RCC 7860 (cell line): ENCODE measurements at places on chromosomes 12 and 14.

GRCh38 chr14:55339770-55340169 is 68.5 kb downstream of the FBXO34 start:
- no peak for DNase-seq

DNA sequence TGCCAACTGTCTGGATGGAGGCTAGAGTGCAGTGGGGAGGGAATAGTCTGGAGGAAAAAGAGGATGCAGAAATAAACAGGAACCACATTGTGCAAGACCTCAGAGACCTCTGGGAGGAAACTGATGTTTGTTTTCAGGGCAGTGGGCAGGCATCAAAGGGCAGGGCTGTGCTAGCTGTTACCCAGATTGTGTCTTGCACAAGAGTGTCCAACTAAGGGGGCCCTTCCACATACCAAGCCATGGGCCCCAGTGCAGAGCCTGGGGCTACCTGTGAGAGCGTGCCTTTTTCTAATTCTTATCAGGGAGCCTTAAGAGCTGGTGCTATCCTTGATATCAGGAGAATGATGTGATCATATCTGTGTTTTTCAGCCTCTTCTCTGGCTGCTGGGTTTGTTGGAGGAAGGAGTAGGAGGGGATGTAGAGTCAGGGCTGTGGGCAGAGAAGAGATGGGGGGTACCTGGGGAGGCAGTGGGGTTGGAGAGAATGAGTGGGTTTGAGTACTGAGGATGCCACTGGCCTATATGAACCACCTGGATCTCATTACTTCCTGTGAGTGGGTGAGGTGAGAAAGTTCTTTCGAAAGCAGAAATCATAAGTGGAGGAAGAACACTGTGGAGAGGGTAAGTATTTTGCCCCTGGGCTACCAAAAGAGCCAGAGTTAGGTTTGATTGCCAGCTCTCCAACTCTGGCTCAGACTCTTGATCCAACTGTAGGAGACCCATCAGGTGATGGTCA is 259.2 kb upstream of the CRY1 start:
- no peak for DNase-seq

DNA sequence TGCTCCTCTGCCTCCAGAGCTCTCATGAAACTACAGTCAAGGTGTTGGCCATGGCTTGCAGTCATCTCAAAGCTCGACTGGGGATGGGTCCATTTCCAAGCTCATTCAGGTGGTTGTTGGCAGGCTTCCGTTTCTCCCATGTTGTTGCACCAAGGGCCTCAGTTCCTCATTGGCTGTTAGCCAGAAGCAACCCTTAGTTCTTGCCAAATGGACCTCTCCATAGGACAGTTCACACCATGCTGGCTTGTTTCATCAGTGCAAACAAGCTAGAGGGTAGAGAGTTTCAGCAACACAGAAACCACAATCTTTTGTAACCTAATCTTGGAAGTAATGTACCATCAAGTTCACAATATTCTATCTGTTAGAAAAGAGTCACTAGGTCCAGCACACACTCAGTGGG is 22.7 kb upstream of the PPM1A start:
- DNase-seq, result no peak

DNA sequence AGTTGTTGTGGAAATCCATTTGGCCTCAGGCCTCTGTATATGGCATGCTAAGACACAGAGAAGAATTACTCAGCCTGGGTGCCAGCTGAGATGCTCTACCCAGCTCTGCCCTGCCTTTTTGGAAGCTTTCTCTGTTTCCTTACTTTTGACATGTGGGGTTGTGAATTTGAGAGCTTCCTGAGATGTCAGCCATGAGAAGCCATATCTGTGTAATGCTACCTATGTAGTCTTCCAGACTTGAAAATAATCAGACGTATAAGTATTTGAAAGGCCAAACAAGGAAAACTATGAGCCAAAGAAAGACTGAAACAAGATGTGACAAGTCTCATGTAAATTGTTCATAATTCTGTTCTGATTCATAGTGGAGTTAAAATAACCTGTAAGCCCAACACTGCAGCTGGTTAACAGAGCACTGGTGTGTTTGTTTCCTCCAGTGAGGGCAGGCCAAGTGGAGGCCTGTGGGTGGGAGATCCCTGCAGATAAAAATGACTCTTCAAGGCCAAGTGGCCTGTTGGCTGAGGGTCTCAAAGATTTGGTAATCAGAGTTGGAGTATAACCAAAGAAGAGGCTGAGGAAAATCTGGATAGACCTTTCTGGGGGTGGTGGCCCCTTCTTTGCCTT is 94.0 kb downstream of the TMX1 start:
- DNase-seq, result no peak

DNA sequence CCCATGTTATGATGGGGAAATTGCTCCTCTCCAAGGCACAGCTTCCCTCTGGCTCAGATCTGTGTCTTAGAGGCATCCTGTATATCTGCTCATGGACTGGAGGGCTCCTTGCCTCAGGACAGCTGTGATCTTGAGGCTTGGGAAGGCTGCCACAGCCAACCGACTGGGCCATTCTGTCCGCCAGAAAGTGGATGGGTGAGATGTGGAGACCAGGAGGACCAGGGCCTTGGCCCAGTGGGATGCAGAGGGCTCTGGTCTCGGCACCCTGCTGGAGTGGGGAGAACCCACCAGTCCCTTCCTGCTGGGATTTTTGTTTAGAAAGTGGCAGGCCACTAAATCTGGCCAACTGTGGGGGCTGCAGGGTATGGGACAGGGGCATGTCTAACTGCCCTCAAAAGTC is 148.6 kb downstream of the CALM1 start:
- no peak for DNase-seq

GRCh38 chr12:14366209-14367039 is 942 bp downstream of the ATF7IP start:
- peak; percentile 32 for DNase-seq

DNA sequence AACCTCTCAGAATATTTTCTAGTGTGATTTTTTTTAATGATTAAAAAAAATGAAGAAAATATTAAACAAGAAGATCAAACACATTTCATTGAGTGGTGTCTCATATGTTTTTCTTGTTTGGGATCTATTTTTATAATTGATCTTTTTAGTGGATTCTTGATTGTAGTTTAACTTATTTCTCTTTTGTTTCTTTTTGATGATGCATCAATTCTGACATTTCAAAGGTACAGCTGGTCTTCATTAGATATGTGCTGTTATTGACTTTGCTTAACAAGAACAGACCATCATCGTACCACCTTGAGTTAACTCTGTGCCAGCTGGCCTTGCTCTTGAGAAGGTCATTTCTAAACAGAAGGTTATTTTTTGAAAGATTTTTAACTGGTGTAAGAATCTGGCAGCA is 45.8 kb upstream of the FGD4 start:
- no peak for DNase-seq

GRCh38 chr12:130704606-130705005 is 11.5 kb downstream of the RIMBP2 start:
- DNase-seq, result no peak

DNA sequence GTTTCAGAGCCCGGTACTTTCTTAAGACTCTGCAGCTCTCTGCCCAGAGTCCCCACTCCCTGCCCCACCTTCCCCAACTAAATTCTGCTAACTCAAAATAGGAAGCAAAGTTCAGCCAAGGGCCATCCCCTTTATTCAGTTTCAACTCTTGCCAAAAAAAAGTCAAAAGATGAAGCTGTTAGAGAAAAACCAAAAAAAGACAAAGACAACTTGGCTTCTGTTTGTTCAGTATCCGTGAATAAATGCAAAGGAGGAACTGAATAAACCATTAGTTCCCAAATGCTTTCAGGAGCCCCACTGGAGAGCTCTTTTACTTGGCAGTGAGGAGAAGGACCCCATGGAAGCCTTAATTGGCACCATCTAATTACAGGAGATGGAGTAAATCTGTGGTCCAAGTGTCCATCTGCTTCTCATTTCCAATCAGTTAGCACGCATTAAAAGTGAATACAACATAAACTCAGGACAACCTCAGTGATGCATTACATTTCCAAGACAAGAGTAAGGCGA is 155.4 kb upstream of the GZMB start:
- DNase-seq, result no peak

GRCh38 chr14:30214461-30215090 is 286.9 kb upstream of the PRKD1 start:
- DNase-seq, result peak; percentile 4

GRCh38 chr12:18690653-18691052 is 47.2 kb downstream of the PLCZ1 start:
- DNase-seq, result peak; percentile 94

- peak; percentile 42 for DNase-seq
Observed at GRCh38 chr14:105026033-105026785, 5.3 kb upstream of the CDCA4 start.

DNA sequence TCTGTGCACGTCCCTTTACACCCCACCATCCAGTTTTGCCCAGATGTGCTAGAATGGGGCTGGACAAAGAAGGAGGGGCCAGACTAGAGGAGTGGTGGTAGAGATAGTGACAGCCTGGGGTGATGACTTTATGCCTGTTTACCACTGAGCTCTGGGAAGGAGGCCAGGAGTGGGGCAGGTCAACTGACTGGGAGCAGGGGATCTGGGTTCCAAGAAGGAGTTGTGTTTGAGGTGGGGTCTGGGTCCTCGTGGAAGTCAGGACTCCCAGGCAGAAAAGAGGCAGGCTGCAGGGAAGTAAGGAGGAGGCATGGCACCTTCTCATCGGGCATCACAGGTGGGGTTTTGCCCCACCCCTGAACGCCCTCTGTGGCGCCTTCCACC is 315 bp downstream of the LTB4R2 start:
- no peak for DNase-seq
